ENCODE measurements at places on chromosomes 4 and X. TPM values are rescaled to one million over a fixed set of nuclear protein-coding genes. Genes with fewer than 3 reads are reported as not detected.

GRCh38 chrX:123157586-123157985 lies 26.5 kb upstream of the GRIA3 start:
- no peaks in the 10 kb centered on the region for H3K4me1 ChIP-seq
- H3K27me3 ChIP-seq = peaks cover 2% of the 10 kb centered on the region
- DNase-seq = no peak
- no peak overlapping the region for H3K27ac ChIP-seq
- H3K4me3 ChIP-seq = no peak overlapping the region

DNA sequence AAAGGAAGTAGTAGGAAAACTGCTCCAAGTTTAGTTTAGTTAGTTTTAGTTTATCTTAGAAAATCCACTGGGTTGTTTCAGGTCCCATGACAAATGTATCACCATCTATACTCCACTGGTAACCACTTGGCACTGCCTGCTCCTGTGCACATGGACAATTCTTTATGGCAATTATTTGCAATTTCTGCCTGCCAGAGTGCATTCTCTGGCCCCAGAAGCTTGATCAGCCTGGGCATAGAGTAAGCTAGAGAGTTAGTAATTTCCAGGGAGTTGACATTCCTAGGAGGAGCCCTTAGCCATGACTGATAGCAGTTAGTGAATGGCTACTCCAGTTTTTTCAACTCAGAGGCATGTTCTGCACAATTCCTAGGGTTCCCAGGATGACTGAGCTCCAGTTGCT lies 203.2 kb upstream of the FGF13 start:
- DNase-seq = no peak
- H3K4me1 ChIP-seq = no peaks in the 10 kb centered on the region
- H3K27me3 ChIP-seq = no peaks in the 10 kb centered on the region
- no peak overlapping the region for H3K27ac ChIP-seq
- no peak overlapping the region for H3K4me3 ChIP-seq

DNA sequence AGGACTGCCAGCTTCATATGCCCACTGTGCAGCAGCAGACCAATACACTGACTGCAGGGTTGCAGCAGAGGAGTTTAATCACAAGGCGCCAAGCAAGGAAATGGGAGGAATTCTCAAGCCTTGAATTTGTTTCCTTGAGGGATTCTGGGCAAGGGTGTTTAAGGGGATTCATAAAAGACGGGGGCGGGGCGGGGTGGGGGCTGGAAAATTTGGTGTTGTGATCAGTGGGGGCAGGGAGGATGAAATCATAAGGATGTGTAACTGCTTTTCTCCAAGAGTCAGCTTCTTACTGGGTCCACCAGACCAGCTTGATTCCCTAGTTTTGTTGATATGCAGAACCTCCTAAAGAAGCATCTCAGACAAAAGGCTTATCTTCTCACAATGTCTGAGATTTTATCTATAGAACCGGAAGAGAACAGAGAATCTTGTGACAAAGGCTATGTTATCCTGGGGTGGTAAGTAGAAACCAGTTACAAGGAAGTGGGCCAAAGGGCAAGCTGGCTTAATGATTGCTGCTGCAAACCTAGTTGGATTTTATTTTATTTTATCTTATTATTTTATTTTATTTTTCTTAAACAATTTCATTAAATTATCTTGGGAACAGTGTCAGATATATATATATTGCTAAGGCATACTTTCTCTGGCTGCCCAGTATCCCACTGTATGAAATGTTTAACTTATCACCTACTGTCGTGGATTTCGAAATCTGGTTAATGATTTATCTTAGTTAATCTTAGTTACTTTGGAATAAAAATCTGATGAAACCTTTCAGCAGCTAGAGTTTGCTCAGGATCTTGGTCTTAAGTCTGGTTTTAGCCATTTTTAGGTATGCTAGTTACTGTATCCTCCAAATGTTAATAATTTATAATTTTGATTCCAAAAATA lies 276.4 kb downstream of the RPA4 start:
- peaks cover 6% of the 10 kb centered on the region for H3K4me1 ChIP-seq
- H3K4me3 ChIP-seq = no peak overlapping the region
- DNase-seq = no peak
- no peaks in the 10 kb centered on the region for H3K27me3 ChIP-seq
- H3K36me3 ChIP-seq = no peaks in the 10 kb centered on the region

GRCh38 chr4:7938609-7939376 lies 868 bp downstream of the AFAP1 start:
- H3K4me3 ChIP-seq = peak overlapping the region; percentile 82
- peak overlapping the region; percentile 75 for H3K27ac ChIP-seq
- no peak for DNase-seq
- H3K36me3 ChIP-seq = no peaks in the 10 kb centered on the region

DNA sequence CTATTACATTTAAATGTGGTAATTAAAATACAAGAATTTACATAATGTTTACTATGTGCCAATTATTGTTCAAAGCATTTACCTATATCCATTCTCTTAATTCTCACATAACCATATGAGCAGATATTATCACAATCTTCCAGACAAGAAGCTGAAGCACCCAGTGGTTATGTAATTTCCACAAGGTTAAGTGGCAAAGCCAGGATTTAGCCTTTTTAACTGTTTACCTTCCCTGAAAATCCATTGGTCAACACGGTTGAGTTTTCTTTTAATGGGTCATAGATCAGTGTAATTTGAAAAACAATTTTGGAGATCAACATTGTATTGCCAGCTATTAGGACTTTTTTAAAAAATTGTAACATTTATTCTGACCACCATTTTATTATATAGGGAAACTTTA lies 11.4 kb downstream of the HSPA4L start:
- H3K27me3 ChIP-seq = peaks cover 18% of the 10 kb centered on the region
- no peaks in the 10 kb centered on the region for H3K4me1 ChIP-seq
- H3K4me3 ChIP-seq = no peak overlapping the region
- DNase-seq = no peak

GRCh38 chr4:189740873-189741272 lies 199.8 kb upstream of the FRG1 start:
- no peaks in the 10 kb centered on the region for H3K36me3 ChIP-seq
- H3K4me3 ChIP-seq = no peak overlapping the region
- H3K27me3 ChIP-seq = peaks cover 12% of the 10 kb centered on the region
- no peak for DNase-seq

- no peak for DNase-seq
- no peak overlapping the region for H3K27ac ChIP-seq
- H3K4me3 ChIP-seq = no peak overlapping the region
- peaks cover 25% of the 10 kb centered on the region for H3K4me1 ChIP-seq
- H3K36me3 ChIP-seq = peaks cover 6% of the 10 kb centered on the region
Observed at GRCh38 chrX:9605484-9605883, 140.6 kb downstream of the TBL1X start.

Gene NCAPG
- 0.81 TPM for total RNA-seq

GRCh38 chr4:90474484-90474883 lies 347.3 kb downstream of the CCSER1 start:
- no peaks in the 10 kb centered on the region for H3K36me3 ChIP-seq
- no peaks in the 10 kb centered on the region for H3K4me1 ChIP-seq
- H3K4me3 ChIP-seq = no peak overlapping the region
- H3K27ac ChIP-seq = no peak overlapping the region
- DNase-seq = no peak

Gene PPID
- total RNA-seq = 24.9 TPM

Gene SLC9B1
- 6.4 TPM for total RNA-seq

Gene SOWAHB
- not detected for total RNA-seq

Gene BDH2
- total RNA-seq = 20.0 TPM

DNA sequence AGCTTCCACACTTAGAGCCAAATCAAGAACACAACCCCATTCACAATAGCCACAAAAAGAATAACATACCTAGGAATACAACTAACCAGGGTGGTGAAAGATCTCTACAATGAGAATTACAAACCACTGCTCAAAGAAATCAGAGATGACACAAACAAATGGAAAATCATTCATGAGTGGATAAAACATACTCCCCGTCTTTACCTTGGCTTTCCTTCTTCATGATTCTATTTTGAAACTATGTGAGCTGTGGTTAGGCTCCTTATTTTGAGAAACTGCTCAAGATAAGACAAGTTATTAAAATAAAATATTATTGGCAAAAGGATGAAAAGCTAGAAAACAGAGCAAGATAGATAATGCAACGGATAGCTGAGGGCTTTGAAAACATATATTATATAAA lies 598.1 kb upstream of the FAT1 start:
- H3K4me3 ChIP-seq = no peak overlapping the region
- no peaks in the 10 kb centered on the region for H3K27me3 ChIP-seq
- no peak for DNase-seq
- no peaks in the 10 kb centered on the region for H3K36me3 ChIP-seq

DNA sequence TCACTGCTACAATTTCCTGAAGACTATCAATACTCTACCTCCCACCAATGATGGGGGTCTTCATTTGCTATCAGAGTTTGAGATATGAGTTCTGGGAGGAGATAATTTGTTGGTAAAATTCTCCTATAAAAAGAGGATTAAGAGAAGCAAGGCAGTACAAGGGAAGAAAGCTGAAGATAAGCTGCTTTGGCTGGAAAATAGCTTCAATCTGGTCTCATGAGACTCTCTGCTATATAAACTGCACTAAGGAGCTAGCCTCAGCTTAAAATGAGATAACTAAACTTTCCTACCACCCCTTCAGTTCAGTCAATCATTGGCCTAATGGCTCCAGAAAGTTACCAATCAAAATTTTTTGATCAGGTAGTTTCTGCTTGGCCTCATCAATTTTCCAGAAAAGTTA lies 2105.0 kb downstream of the ARAP2 start:
- no peaks in the 10 kb centered on the region for H3K4me1 ChIP-seq
- no peak overlapping the region for H3K4me3 ChIP-seq
- no peaks in the 10 kb centered on the region for H3K27me3 ChIP-seq
- no peak for DNase-seq

DNA sequence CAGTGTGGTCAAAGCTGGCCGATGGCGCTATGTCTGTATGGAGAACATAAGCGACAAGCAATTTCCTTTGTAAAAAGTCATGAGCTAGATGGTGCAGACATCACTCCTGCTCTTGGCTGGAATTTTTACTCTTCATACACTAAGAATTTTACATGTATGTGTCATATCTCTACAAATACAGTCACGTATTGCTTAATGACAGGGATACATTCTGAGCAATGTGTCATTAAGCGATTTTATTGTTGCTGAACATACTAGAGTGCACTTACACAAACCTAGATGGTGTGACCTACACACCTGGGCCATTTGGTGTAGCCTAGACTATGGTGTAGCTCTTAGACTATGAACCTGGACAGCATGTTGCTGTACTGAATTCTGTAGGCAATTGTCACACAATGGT lies 185.4 kb downstream of the SOWAHB start:
- no peak overlapping the region for H3K4me3 ChIP-seq
- H3K27me3 ChIP-seq = no peaks in the 10 kb centered on the region
- no peaks in the 10 kb centered on the region for H3K4me1 ChIP-seq
- no peak for DNase-seq

DNA sequence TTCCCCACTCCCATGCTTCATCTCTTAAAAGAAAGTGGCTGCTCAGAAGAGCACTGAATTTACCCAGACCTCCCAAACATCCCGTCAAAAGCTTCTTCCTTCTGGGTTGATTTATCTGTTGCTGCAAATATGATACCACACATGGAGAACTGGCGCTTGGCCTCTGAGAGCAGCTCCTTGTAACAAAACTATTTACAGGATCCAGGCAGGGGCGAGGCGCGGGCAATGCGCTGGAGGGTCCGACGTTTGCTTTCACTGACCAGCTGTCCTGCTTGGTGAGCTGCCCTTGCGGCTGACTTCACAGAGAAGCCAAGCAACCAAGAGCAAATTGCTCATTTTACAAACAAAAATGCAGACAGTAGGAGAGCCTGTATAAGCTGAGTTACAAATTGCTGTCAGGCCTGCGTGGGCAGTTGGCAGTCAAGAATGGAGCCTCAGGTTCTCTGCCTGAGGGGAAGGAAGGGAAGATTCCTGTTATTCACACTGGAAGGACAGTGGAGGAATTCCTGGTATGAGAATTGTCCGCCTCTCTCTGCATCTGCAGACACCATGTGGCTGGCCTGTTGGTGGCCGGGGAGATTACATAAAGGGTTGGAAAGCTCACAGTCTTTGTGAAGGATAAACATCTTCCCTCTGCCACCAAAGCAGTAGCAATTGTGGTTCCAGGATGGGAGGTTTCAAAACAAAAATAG lies 192.2 kb upstream of the LEF1 start:
- H3K27ac ChIP-seq = peak overlapping the region; percentile 76
- peak overlapping the region; percentile 64 for H3K4me3 ChIP-seq
- DNase-seq = no peak
- H3K27me3 ChIP-seq = no peaks in the 10 kb centered on the region
- peaks cover 69% of the 10 kb centered on the region for H3K4me1 ChIP-seq
- no peaks in the 10 kb centered on the region for H3K36me3 ChIP-seq

GRCh38 chr4:31645236-31645635 lies 925.1 kb downstream of the PCDH7 start:
- no peaks in the 10 kb centered on the region for H3K27me3 ChIP-seq
- no peak overlapping the region for H3K27ac ChIP-seq
- no peak for DNase-seq
- H3K4me3 ChIP-seq = no peak overlapping the region
- no peaks in the 10 kb centered on the region for H3K36me3 ChIP-seq

- H3K4me3 ChIP-seq = peak overlapping the region; percentile 78
- no peaks in the 10 kb centered on the region for H3K36me3 ChIP-seq
- peaks cover 28% of the 10 kb centered on the region for H3K27me3 ChIP-seq
- no peak for DNase-seq
- H3K4me1 ChIP-seq = peaks cover 14% of the 10 kb centered on the region
Observed at GRCh38 chrX:53319614-53320542, 38.5 kb upstream of the IQSEC2 start.

GRCh38 chr4:44760142-44760898 lies 34.0 kb upstream of the GNPDA2 start:
- H3K4me3 ChIP-seq = no peak overlapping the region
- no peak overlapping the region for H3K27ac ChIP-seq

Gene CFI
- total RNA-seq = not detected

Gene HMGB3
- 0.58 TPM for total RNA-seq

DNA sequence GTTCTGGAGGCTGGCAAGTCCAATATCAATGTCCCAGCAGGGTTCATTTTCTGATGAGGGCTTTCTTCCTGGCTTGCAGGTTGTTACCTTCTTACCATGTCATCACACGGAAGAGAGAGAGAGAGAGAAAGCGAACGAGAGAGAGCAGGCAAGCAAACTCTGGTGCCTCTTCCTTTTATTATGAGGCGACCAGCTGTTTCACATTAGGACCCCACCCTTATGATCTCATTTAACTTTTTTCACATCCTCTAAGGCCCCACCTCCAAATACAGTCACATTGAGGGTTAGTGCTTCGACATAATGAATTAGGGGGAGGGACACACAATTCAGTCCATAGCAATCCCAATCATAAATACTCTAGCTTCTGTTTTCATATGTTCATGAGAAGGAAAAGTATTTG lies 10.6 kb upstream of the GPR174 start:
- no peak overlapping the region for H3K4me3 ChIP-seq
- no peaks in the 10 kb centered on the region for H3K36me3 ChIP-seq
- no peak for DNase-seq
- H3K27ac ChIP-seq = peak overlapping the region; percentile 75
- H3K4me1 ChIP-seq = peaks cover 5% of the 10 kb centered on the region
- H3K27me3 ChIP-seq = no peaks in the 10 kb centered on the region

Gene FGFR3
- not detected for total RNA-seq

Gene BMPR1B
- not detected for total RNA-seq

Measured in naive thymus-derived CD8-positive, alpha-beta T cell (primary cell).